Right lung (tissue), 10 donors: ENCODE measurements at places on chromosomes 4 and X.
A peak's percentile ranks its signal among the peaks of the same experiment; 100 is the strongest.

- no peak for DNase-seq
Measured at GRCh38 chr4:156158747-156159146, 205.1 kb upstream of the CTSO start.

DNA sequence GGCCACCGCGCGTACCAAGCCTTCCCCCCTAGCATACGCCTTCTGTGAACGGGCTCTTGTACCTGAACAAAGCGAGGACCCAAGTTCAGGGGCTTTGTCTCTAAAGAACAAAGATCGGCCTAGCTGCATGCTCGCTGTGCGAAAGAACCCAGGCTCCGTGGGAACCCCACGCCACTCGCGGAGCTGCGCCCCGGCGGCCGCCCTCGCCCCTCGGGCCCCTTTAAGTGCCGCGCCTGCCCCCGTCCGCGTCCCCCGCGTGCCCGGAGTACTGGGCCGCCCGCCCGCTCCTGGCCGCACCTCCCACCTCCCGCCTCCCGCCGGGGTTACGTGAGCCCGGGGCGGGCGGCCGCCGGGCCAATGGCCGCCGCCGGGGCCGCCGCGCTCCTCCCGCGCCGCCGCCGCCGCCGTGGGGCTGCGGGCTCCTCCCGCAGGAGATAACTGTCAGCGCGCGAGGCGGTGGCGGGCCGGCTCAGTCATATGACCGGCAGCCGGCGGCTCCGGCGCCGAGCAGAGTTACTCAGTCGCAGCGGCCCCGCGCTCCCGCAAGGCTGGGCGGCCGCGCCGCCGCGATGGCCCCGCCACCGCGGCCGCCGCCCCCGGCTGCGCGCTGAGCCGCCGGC, at the start of gene FNIP2:
Gene FNIP2 (plus strand): TSS at position 472 of the 620 bp plus-strand sequence. CDS start 187 bp downstream, outside the sequence.
- peak; percentile 81 for DNase-seq

DNA sequence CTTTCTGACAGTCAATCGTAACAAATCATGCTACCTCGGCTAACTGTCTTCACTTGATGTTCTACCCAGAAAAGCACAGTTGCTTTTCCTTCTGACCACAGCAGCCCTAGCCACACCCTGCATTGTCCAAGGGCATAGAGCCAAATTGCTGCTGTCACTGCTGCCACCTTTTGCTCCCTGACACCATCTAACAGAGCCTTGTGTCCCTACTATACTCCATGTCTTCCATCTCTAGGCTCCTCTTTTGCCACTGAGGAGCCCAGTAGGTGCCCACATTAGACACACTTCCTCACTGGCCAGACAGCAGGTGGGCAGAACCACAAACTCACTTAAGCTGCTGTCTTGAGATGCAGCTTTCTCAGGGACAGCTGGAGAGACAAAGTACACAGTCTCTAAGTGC, 91.4 kb downstream of the ANXA3 start:
- DNase-seq = no peak

DNA sequence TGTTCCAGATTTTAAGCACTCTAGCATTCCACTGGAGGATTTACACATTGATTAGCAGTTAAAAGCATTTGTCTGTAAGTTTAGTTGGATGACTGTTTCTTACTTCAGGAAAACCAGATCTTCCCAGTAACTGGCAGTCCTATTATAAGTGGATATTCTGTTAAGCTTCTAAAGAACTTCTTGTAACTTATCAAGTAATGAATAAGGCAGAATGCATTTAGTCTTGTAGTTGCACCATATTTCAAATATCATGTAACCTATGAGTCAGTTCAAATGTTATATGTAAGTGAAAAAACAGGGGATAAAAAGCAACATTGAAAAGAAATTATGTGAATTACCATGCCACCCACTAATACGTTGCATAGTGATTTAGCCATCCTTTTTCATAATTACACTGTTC, 30.2 kb upstream of the TENM3 start:
- no peak for DNase-seq

GRCh38 chr4:142637614-142638013, 208.5 kb downstream of the INPP4B start:
- no peak for DNase-seq

GRCh38 chr4:124579896-124580295, 132.6 kb downstream of the ANKRD50 start:
- DNase-seq = peak; percentile 20

DNA sequence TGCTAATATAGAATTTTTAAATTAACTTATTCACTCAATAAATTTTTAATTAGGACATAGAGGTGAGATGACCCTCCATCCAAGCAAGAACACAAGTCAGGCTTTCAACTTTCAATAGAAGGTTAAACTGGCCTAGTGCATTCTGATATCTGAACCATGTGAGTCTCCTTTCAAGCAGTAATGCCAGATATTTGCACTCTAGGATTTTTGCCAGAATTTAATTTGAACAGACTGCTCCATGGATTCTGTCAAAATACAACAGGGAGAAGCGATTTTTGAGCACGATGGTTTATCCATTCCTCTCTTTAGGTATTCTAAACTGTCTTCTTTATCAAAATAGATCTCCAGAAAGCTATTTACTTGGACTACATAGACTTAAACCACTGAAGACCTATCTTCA, 72.0 kb upstream of the DCLK2 start:
- peak; percentile 30 for DNase-seq

DNA sequence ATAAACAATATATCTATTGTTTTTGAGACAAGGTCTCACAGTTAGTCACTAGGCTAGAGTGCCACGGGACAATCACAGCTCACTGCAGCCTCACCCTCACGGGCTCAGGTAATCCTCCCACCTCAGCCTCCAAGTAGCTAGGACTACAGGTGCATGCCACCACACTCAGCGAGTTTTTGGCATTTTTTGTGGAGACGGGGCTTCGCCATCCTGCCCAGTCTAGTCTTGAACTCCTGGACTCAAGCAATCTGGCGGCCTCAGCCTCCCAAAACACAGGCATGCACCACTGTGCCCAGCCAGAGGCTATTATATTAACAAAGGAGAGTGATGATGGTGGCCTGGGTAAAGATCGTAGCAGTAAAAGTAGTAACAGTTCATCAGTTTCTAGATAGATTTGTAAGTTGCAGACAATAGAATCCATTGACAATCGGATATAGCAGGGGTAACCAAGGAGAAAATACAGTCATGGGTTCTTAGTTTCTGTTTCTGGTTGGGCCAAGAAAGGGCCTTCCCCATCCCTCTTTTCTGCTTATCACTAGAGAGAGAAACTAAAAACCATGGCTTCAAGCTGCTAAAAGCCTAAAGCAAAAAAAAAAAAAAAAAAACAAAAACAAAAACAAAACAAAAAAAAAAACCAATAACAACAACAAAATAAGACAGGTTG, 60.6 kb downstream of the ANXA10 start:
- no peak for DNase-seq

GRCh38 chrX:115499112-115499805, 61.7 kb upstream of the PLS3 start:
- no peak for DNase-seq

DNA sequence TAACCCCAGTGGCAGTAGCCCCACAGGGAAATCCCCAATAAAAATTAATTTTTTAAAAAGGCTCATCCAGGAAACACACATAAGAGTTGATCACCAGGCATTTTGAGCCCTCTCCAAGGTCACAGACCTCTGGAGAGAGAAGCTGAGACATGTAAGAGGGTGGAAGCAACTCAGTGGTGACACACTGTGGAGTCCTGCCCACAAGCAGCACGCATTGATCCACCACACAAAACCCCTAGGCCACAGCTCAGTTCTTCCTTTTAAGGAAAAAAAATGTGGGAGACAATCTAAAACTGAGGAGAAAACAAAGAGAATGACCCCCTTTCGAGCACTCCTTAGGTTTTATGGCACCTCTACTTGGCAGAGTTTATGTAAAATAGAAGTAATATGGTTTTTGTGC, 71.7 kb upstream of the S100G start:
- DNase-seq = no peak

DNA sequence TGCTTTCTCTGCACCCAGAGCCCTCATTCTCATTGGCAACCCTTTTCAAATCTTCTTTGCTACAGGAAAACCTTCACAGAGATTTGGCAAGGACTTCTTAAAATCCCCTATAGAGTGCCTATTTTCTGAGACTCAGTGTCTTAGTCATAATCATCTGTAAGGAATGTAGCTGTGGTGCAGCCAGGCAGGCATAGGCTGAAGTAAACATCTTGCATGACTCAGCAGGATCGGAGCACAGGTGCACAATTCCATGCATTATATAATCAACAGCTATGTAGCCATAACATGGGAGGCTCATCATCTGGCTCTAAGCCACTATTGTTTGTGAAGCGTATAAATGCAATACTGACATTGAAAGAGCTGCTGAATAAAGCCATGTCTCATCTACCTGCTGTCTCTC, 368.8 kb downstream of the MAGEE1 start:
- DNase-seq = no peak

GRCh38 chrX:66602381-66602938, 36.4 kb downstream of the EDA2R start:
- DNase-seq = no peak

DNA sequence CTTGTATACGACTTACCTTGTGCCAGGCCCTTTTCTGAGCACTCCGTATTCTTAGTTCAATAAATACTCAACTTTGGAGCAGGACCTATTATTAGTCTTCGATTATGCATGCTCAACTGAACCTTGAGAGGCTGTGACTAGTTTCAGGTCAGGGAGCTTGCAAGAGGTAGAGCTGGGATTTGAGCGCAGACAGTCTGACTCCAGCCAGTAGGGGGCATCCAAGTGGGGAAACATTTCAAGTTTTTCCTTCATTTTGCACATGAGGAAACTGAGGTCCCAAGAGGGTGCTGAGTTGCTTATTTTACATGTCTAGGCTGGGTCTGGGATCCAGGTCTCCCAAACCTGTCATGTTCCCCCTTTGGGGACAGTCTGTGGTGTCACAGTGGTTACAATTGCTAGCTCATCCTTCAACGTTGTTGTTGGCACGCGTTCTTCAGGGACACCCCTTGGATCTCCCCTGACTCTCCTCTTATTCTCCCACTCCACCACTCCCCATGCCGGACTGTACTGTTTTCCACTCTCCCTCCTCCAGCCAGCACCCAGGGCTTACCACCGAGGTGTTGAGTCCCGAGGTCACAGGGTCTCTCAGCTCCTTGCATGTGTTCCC, 6.7 kb upstream of the PRICKLE3 start:
- no peak for DNase-seq

GRCh38 chr4:88939697-88940096, 117.3 kb downstream of the FAM13A start:
- no peak for DNase-seq

- no peak for DNase-seq
Measured at GRCh38 chr4:150863456-150863855, 151.6 kb downstream of the LRBA start.

- DNase-seq = peak; percentile 20
Measured at GRCh38 chrX:38754102-38754790, 47.0 kb upstream of the MID1IP1 start.
